ENCODE measurements at places on chromosomes 4 and X.
A peak's percentile ranks its signal among the peaks of the same experiment; 100 is the strongest.

DNA sequence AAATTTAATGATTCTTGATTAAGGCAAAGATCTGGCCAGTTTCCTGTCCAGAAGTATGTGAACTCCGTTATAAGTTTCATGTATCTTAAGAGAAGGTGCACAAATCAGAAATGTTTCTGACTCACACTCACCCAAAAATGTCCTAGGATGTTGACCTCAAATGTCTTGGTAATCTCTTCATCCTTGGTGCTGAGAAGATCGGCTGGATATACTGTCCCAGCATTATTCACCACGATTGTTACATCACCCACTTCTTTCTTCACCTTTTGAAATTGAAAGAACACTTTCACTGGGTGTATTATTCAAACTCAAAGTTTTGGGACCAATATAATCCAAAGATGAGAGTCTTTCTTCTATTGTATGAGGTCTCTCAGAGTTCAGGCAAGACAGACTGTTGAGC lies 5.7 kb downstream of the HSD17B13 start:
- DNase-seq, result no peak

GRCh38 chr4:80183250-80184052 lies 13.9 kb upstream of the PRDM8 start:
- DNase-seq, result peak; percentile 70

DNA sequence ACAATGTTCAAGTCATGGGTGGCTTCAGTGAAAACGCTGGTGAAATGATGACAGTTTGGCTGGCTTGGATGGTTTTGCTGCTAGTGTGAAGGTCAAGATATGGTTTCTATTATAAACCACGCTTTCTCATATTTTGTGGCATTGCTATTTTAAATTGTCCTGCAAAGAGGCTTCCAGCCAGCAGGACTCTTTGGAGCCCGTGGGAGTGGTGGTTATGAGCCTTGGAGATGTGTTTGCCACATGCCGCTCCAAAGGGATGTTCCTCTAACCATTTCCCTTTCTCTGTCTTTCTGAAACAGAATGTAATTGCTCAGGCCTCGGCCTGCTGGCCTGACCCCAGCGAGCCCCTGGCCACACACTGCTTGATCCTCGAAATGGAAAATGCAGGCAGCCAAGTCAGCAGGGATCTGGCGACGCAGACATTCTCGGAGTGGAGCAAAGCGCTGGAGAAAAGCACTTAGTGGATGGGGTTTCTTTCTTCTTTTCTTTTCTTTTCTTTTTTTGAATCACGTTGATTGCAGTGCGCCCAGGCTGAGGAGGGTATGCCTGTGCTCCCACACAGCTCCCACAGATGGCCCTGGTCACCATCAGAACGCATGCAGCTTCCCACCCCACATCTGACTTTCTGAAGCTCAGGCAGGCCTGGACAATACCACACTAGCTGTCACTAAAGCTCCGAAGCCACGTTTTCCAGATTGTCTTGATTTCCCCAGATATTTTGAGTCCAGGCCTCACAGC lies 114.0 kb downstream of the ENPP6 start:
- no peak for DNase-seq

- no peak for DNase-seq
Observed at GRCh38 chrX:47483306-47484268, 565 bp upstream of the ZNF41 start.

DNA sequence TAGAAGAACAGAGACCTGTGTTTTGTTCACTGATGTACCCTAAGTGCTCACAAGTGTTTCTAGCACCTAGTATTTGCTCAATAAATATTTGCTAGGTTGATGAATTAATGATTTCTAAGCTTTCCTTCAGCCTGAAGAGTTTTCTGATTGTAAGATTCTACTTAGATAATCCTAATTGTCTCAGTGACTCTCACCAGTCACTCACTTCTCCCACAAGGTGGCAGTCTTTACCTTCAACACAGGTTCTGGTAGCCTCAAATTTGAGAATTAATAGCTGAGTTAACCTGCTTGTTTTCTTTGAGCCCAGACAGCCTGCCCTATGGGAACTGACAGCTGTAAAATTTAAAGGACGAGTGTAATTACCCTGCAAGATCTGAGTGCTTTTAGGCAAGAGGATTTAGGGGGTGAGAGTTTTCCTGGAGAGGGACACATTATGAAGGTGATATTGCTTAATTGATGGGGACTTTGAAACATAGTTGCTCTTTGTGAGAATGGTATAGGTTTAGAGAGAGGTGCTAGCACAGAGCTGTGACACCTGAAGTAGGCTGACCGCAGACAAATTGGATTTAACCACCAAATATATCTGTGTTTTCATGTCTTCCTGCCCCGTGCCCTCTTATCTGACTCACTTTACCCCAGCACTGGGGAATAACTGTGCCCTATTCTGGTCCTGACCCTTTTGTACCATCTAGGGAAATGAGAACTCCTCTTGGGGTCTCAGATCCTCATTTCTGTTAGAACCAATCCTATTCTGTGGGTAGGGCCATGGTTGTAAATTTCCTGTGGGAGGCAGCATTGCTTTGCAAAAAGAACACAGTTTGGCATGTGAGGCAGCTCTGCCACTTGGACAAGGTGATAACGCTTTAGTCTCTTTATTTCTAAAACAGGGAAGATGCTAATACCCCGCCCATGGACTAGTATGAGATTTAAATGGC lies 27.7 kb downstream of the CD38 start:
- DNase-seq, result no peak

- DNase-seq, result no peak
Observed at GRCh38 chr4:176919631-176920030, 126.9 kb upstream of the VEGFC start.

DNA sequence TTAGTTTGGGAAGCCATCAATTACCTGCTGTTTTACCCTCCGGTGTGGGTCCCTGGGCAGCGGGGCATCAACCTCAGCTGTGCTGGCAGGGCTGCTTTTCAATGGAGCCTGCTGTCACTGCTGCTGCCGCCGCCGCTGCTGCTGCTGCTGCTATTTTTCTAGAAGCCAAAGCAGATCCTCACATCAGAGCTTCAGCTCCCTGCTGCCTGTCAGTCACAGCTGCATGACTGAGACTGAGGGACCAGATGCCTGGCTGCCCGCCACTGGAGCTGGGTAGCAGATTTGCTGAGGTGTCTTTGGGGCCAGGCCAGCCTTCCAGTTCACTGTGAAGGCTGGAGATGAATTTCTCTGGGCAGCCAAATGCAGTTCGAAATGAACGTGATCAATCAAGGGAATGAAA lies 200.3 kb upstream of the NHS start:
- no peak for DNase-seq

DNA sequence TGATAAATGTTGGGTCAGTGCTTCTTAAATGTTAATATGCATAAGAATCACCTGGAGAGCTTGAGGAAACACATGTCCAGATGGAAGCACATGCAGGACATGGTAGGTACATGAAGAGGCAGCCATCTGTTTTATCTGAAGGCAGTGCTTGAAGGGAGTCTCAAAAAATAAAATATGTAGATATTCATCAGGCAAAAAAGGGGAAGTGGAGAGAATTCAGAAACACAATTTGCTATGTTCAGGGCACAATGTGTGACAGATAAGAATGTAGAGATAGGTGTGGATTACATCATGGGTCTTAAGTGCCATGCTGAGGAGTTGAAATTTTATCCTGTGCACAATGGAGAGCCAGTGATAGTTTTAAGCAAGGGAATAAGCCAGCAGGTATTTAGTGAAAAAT lies 59.6 kb upstream of the CASK start:
- DNase-seq, result no peak

- DNase-seq, result no peak
Observed at GRCh38 chr4:184811526-184812198, 14.1 kb downstream of the ACSL1 start.

GRCh38 chrX:29187264-29187663 lies 600.0 kb downstream of the IL1RAPL1 start:
- no peak for DNase-seq

DNA sequence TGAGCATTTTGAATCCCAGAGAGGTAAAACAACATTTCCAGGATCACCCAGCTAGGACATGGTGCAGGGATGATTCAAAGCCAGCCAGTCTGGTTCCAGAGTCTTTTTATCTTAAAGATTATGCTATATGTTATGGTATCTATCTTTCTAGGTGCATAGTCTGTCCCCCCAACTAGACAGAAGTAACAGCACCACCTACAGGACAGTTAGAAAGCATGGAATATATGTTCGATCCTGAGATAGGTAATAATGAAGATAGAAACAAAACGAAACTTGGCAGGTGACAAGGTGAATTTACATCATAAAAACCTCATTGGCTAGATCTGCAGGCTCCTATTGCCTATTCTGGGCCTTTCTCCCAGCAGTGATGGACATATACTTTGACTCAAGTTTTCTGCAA lies 723.2 kb downstream of the SMARCA1 start:
- DNase-seq, result no peak

DNA sequence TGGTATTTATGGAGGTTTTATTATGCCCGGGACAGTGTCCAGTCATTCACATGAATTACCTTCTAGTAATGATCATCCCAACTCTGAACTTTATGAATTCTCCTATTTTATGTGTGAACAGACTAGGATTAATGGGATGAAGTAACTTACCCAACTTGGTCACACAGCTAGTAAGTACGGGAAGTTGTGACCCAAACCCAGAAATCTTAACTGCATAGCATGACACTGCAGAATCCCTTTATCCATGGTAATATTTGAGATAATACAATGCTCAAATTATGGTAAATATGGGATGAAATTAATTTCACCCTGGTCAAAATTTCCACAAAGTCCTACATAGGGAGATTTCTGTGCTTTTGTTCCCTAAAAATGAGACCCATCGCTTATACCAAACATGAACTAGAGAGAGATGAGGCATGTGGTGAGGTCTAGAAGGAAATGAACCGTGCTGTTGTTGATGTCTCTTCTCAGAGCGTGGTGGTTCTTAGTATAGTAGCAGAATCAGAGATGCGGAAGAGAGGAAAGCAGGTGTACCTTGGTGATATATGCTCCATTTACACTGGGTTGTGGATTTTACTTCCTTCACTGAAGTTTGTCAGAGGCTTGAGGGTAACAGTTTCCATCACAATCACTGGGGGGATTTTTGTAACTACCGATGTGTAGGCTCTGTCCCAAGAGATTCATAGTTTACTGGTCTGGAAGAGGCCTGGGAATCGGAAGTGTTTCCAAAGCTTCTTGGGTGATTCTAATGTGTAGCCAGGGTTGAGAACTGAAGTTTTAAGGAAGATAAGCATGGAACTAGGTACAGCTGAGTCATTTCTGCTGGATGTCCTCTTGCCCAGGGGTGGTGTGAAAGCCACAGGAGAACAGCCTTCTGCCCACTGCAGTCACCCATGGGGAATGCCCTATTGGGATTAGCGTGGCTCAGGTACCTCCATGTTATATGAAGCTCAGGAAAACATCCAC lies 30.2 kb upstream of the FAM9C start:
- no peak for DNase-seq

DNA sequence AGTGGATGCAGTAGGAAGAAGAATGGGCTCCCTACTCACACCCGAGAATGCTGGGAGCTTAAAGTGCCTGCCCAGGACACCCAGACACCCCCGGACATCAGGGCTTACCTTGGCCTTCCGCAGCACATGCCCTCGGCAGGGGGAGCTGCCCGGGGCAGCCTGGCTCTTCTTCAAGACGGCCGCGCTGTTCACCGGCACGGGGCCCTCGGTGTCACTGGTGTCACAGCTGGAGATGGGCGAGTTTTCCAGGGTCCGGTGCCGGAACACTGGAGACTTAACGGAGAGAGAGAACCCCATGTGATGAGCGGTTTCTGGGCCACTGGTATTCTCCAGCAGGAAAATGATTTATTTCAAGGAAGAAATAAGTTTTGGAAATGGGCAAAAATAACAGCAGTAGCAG lies 170.9 kb downstream of the AFAP1 start:
- no peak for DNase-seq

- no peak for DNase-seq
Observed at GRCh38 chr4:101019941-101020401, 327.4 kb downstream of the PPP3CA start.

DNA sequence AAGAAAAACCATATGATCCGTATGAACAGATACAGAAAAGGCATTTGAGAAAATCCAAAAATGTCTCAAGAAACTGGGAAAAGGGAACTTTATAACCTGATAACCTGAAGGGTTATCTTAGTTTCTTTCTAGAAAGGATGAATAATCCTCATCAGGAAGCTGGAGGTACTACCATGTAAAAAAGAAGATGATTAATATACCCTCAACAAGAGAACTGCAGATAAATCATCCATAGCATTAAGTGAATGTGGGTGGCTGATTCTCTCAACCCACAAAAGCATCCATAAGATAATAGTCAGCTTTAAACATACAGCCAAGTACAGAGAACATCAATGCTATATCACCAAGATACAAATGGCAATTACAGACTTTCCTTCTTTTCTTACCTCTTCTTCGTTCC lies 26.4 kb downstream of the ANAPC10 start:
- no peak for DNase-seq

GRCh38 chrX:21838937-21839333 lies 482 bp upstream of the MBTPS2 start:
- DNase-seq, result no peak

GRCh38 chr4:88467392-88467791 lies 10.5 kb downstream of the HERC5 start:
- no peak for DNase-seq

Measured in activated CD4-positive, CD25-positive, alpha-beta regulatory T cell treated with anti-CD3 and anti-CD28 coated beads, Interleukin-2, amount 50 U/mL, for 72 hours (primary cell).